ENCODE measurements at places on chromosomes 13 and 19.

DNA sequence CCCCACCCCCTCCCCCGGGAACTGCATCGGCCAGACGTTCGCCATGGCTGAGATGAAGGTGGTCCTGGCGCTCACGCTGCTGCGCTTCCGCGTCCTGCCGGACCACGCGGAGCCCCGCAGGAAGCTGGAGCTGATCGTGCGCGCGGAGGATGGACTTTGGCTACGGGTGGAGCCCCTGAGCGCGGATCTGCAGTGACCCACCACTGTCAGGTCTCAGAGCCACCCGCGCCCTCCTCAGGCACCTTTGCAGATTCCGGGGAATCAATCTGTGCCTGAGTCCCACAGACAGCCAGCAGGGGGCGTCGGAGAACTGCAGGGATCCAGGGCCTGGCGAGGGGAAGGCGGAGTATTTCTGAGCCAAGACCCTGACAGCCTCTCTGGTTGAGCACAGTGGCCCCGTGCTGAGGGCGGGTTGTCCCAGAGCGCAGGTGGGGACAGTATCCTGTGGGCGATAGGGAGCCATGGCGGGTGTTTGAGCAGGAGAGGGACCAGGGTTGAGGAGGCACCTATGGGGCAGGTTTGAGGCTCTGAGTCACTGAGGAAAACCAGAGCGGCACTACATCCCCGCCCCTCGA, 30.4 kb upstream of the CYP4F8 start:
- no peaks in the 10 kb centered on the region for H3K4me1 ChIP-seq
- H3K4me3 ChIP-seq, result no peak overlapping the region
- no peak overlapping the region for H3K27ac ChIP-seq

DNA sequence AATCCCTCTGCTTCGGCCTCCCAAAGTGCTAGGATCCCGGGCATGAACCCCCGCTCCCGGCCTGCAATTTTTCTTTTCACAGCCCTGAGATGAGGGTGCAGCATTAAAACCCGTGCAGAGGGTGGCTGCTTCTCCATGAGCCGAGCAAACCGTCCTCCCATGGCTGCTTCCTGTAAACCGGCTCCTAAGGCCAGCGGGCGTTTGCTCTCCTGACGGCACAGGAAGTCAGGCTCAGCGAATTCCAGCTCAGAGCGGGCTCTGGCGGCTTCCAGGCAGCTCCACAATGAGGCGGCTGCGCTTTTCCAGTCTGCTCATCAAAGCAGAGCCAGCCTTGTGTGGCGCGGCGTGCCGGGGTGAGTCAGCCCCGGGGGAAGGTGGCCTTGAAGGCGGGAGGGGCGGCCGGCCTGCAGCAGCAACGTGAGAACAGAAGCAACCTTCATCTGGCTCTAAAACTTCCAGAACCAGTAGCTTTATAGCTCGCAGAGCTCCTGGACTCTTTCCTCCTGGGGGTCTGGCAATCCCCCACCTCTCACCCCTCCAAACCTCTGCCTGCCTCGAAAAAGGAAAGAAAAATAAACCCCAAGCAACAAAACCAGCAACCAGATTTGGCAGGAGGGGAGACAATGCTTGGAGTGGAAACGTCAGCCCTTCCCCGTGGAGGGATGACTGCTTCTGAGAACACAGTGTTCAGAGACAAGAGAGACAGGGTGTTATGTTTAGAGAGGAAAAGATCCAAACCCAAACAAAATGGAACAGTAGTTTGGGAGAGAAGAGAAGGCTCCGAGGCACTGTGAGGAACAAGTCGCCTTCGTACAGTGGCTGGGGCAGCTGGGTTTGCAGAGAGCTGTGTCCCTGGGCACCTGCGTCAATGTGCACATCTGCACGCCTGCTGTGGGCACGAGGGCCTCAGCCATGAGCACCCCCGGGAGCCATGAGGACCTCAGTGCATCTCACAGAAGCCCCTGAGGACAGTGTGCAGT, 67.8 kb downstream of the GADD45B start:
- peak overlapping the region; percentile 86 for H3K27ac ChIP-seq
- H3K4me3 ChIP-seq, result peak overlapping the region; percentile 54
- H3K36me3 ChIP-seq, result no peaks in the 10 kb centered on the region
- peak; percentile 91 for DNase-seq

DNA sequence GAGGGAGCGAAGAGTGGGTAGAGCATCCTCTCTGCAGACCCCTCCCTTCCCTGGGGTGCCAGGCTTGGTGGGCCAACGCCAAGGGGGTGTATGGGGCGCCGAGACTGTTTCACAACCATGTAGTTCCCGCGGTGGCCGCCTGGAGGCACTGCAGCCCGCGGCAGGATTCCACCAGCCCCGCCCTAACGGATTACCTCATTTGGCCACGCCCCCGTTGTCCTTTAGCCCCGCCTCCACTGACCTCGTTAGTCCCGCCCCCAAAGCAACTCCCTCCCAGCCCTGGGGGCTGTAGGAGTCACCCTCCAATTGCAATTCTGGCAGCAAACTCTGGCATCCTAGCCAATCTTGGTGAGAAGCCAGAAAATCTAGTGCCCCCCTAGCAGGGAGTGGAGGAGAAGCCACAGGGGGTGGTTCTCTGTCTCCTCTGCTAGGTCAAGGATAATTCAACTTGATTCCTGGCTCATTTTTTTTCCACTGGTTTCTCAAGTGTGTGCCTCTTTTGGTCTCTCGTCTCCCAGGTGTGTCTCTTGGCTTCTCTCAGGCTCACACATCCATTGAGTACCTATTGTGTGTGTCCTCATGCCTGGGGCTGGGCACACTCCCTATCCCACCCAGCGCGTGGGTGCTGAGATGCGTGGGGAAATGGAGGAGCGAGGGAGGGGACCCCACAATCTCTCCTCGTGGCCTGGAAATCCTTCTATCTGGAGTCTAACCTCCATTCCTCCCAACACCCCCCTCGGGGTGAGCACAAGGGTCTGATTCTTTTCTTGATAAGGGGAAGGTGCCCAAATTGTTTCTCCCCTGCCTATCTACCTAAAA, 2.0 kb downstream of the OLFM2 start:
- H3K27ac ChIP-seq, result no peak overlapping the region
- H3K27me3 ChIP-seq, result no peaks in the 10 kb centered on the region
- H3K36me3 ChIP-seq, result no peaks in the 10 kb centered on the region

GRCh38 chr13:97999653-98000052, 46.2 kb downstream of the IPO5 start:
- no peak overlapping the region for H3K27ac ChIP-seq
- H3K4me1 ChIP-seq, result no peaks in the 10 kb centered on the region
- no peaks in the 10 kb centered on the region for H3K27me3 ChIP-seq
- no peak for DNase-seq

DNA sequence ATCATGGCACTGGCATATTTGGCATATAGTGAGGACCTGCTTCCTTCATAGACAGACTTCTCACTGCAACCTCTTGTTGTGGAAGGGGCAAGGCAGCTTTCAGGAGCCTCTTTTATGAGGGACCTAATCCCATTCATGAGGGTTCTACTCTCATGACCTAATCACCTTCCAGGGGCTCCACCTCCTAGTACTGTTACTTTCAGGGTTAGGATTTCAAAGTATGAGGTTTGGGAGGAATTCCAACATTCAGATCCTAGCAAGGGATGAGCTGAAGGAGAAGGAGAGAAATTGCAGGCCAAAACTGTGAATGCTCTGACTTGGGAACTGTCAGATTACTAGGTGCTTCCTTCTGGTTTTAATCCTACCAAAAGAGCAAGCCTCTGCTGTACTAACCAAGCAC, 87.8 kb downstream of the LMO7 start:
- H3K4me3 ChIP-seq, result no peak overlapping the region
- DNase-seq, result no peak
- no peaks in the 10 kb centered on the region for H3K4me1 ChIP-seq
- H3K36me3 ChIP-seq, result no peaks in the 10 kb centered on the region
- H3K27ac ChIP-seq, result no peak overlapping the region

DNA sequence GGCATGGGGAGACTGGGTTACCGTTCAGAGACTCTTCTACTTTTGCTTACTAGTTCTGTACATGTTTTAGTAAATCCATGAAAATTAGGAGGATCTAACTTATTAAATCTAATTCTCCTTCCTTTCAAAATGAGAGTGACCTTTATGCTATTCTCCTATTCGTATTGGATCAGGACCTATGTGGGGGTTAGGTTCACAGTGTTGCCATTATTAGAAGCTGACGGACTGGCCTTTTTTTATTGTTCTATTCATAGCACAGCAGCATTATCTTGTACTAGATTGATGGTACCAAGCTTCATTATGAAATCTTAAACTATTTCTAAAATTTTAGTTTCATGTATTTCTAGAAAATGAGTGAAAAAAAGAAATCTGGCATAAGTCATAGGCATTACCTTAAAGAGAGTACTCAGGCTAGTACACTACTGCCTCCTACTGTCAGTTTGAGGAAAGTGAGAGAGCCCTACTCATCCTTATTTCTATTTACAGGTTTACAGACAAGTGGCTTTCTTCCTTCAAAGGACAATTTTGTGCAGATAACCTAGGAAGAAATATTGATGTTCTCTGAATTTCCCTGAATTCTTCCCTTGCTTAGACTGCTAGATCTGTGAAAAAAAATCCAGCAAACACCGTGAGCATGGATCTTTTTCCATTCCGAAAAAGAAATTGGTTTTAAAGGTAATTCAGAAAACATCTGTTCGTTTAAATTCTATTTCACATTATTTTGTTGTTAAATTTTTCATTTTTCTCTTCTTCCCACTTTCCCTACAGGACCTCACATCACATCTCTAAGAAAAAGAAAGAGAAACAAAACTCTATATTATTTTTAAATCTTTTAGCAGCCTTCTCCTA, 485.5 kb downstream of the DIAPH3 start:
- H3K36me3 ChIP-seq, result no peaks in the 10 kb centered on the region
- H3K27ac ChIP-seq, result no peak overlapping the region
- no peaks in the 10 kb centered on the region for H3K27me3 ChIP-seq
- peak; percentile 81 for DNase-seq
- H3K4me1 ChIP-seq, result no peaks in the 10 kb centered on the region
- H3K4me3 ChIP-seq, result no peak overlapping the region

- no peak overlapping the region for H3K27ac ChIP-seq
- H3K4me3 ChIP-seq, result no peak overlapping the region
- no peak for DNase-seq
Measured at GRCh38 chr13:27396252-27396846, 28.1 kb upstream of the GTF3A start.
